GM19239 (cell line): ENCODE measurements at places on chromosomes 6 and 20.

DNA sequence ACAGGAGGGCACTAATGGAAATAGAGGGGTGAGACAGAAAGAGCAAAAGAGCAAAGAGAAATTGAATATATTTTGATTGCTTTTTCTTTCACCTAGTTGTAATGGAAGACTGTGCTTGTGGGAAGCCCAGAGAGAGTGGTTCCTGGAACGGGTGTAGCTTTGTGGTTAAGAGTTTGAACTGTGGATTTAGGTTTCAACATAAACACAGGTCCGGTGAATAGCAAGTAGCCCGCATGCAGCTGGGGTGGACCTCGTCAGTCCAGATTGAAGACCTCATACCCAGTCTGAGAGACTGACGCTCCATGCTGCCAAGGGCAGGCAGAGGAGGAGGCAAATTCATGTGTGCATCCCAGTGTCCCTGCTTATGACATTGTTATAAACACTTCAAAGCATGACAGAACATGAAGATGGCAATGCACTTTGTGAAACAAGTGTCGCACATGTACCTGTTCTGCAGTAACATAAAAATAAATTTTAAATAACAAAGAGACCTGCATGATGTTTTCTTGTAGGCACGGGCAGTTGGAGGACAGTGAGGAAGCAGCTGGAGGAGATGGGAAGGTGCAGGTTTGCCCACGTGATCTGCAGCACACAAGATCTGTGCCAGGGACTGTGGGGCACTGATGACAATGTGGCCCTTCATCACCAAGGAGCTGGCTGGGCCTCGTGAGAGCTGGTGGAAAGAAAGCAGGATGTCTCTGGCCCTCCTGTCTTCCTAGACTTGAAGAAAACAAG is 220.5 kb upstream of the SSTR4 start:
- no peak for DNase-seq

- no peak for DNase-seq
Observed at GRCh38 chr6:41428336-41428995, 93.1 kb downstream of the NCR2 start.

- DNase-seq, result no peak
Observed at GRCh38 chr6:122714059-122714458, 65.5 kb upstream of the FABP7 start.

DNA sequence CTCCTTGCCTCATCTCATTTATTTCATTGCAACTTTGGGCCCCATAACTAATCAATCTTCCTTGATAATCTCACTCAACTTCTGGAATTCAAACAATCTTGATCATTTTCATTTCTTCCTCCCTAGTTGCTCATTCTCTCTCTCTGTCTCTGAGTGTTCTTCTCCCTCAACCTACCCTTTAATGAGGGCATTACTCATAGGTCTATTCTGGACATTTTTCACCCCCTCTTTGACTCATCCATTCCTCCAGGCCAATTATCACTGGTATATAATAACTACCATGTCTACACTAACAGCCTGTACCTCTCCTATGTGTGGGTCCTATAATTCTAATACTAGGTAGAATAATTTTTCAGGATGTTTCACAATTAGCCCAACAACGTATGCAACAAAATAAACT is 78.8 kb downstream of the COL21A1 start:
- DNase-seq, result no peak
